ENCODE measurements at places on chromosomes 11 and 22. TPM values are rescaled to one million over a fixed set of nuclear protein-coding genes. Genes with fewer than 3 reads are reported as not detected.
A peak's percentile ranks its signal among the peaks of the same experiment; 100 is the strongest.

- DNase-seq: no peak
Observed at GRCh38 chr11:72972496-72973128, 158.4 kb downstream of the ATG16L2 start.

DNA sequence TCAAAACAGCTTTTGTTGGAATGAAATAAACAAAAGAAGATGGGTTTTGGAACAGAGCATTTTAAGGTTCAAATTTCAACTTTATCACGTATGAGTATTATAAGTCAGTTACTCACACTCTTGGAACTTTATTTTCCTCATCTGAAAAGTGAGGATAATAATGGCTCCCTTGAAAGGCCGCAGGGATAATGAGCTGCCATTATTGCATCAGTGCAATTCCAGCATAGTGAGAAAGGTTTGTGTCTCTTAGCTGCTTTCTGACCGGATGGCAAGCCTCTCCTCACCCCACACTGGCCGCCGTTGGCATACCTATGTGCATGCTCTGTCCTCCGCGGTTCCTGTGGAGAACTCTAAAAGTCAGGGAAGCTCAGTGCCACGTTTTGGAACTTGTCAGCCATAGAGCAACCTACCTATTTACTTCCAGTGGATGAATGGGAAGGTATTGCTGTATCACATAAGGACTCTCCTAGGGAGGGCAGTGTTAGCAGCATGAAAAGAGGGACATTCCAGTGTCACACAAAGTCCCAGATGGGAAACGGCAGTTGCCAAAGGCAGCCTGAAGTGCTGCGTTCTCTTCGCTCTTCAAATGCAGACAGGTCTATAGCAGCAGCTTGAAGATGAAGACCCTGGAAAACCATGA lies 368.9 kb downstream of the NTM start:
- no peak for DNase-seq

DNA sequence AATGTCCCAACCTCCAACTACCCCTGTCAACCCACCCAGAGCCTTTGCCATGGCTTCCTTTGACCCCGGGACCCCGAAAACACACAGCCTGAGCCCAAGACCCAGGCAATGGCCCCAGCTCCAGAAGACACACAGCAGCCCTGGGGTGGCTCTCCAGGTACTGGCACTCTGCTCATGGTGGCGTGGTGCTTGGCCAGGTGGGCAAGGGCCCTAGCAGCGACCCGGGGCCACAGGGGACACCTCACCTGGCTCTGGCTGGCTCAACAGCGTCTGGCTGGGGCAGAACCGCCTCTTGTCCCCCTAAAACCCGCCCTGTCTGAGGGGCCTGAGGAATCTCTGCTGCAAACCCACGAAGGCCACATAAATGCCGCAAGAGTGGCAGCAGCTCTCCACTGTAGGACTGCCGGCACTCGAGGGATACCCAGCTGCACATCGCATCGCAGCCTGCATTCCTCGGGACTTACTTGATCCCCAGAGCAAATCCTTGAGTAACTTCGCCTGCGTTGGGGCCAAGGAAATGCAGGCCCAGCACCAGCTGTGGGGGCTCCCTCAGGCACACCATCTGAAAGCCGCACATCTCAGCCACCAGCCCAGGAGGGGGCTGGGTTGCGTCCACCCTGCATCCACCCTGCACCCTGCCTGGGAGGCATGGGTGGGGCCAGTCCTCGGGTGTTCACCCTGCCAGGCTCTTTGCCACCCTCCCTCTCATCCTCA lies 23.1 kb upstream of the GNB1L start:
- DNase-seq: peak; percentile 64

SCN3B gene
- 0.72 TPM for total RNA-seq

JAML gene
- 2.1 TPM for total RNA-seq

SLC22A25 gene
- total RNA-seq: not detected

DNA sequence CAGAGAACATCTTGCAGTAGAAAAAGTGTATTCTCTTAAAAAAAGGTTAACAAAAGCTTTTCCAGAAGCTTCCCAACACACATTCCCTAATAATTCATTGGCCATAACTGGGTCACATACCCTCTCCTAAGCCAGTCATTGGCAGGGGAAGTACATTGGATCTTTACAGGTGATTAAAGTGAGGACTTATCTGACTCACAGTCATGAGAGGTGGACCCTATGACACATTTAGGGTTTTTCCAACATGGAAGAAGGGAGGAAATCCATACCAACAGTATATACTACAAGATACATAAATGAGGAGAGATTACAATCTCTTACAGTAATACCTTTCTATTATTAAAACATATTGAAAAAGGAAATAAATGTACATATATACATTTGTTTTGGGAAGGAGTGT lies 72.2 kb downstream of the CCDC73 start:
- DNase-seq: no peak

GRCh38 chr22:42077486-42078125 lies 1.9 kb upstream of the SMDT1 start:
- DNase-seq: peak; percentile 77

IL17REL gene
- total RNA-seq: not detected

DNA sequence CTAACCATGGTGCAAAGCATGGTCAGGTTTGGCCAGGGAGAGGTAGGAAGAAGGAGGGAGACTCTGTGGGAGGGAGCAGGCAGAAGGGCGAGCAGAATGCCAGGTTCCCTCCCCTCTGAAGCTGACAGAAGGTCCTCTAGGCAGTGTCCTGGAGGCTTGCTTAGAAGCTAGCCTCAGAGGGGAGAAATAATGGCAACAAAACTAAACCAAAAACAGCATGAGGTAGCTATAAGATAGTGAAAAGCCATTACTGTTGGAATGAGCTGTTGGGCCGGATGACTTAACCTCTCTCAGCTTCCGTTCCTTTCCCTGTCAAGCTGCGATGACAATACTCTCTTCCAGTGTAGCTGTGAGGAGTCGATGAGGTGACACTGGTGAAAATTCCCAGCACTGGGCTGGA lies 36.6 kb downstream of the RASSF10 start:
- DNase-seq: no peak

DNA sequence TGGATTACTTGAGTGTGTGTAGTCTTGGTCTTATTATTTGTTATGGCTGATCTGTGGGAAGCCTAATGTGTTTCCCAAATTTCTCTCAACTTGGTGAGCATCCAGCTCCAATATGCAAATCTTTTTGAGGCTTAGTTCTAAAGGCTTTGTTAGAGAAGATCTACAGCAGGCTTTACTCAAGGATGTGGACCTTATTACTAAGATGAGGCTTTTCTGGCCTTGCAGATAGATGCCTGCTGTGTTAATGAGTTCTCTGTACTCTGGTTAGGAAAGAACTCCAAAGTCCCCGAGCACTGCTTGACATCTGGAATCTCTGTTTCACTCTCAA lies 24.1 kb downstream of the MYEOV start:
- DNase-seq: no peak

- DNase-seq: peak; percentile 96
Observed at GRCh38 chr11:65416341-65416824, 6.2 kb upstream of the NEAT1 start.

C11orf86 gene
- total RNA-seq: not detected

DNA sequence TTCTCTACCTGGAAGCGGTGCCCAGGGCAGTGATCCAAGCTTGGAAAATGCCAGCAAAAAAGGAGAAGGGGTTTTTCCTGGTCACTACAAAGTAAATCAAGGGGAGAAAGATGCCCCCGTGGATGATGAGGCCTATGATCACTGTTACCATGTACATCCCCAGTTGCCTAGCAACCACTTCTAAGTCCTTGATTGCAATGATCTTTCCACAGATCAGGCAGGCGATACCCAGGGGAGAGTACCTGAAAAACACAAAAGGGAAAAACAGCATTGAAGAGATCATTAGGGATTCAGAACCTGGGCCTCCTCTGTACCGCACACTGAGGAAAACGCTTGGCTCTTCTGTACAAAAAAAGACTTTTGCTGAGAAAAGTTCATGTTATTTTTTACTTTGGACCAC lies 127.1 kb downstream of the SLC1A2 start:
- DNase-seq: no peak

- DNase-seq: no peak
Observed at GRCh38 chr11:28488336-28488735, 380.1 kb downstream of the METTL15 start.

- DNase-seq: no peak
Observed at GRCh38 chr11:129655247-129655832, 160.3 kb upstream of the TMEM45B start.

- DNase-seq: no peak
Observed at GRCh38 chr11:72100462-72100861, 2.6 kb downstream of the LAMTOR1 start.

TECTA gene
- 0.19 TPM for total RNA-seq

DNA sequence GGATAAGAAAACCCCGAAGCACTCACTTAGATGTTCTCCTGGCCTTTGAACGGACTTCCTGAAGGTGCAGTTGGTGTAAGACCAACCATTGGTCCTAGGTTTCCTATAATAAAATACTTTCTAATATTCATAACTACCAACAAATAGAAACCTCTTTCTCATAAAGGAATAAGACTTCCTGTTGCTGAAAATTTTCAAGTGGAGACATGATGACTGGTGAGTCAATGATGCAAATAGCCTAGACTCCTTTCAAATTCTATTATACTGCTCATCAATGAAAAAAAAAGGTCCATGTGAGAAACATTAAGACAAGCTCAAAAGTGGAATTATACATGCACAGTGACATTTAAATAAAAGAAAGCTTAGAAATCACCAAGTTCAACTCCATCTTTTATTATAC lies 862.8 kb downstream of the FAM181B start:
- DNase-seq: no peak

GLB1L2 gene
- 11.5 TPM for total RNA-seq

- no peak for DNase-seq
Observed at GRCh38 chr11:8650401-8650990, 32.0 kb downstream of the TRIM66 start.

KDM4E gene
- not detected for total RNA-seq

- DNase-seq: peak; percentile 74
Observed at GRCh38 chr11:120129570-120129969, 8.3 kb downstream of the TRIM29 start.

KRTAP5-10 gene
- total RNA-seq: 3.9 TPM

DNA sequence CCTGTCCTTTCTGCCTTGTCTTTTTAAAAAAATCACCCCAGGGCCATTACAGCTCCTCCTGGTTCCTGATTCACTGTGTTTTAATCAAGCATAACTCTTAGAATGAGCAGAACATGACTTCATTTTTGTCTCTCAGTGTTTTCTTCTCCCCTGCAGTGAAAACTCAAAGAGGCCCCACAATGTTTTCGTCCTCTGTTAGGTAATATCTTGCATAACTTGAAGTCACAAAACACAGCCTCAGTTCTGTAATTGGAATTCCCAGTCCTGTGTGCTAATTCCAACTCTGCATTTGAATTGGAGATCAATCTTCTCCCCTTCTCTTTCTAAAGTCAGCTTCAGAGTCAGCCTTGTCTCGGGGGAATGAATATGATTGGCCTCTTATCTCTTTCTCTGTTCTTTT lies 186.5 kb upstream of the NAV2 start:
- no peak for DNase-seq

AKIP1 gene
- 15.7 TPM for total RNA-seq

CCDC73 gene
- not detected for total RNA-seq

TMPRSS6 gene
- 1.5 TPM for total RNA-seq

MS4A15 gene
- not detected for total RNA-seq

TMEM151A gene
- total RNA-seq: not detected

DNA sequence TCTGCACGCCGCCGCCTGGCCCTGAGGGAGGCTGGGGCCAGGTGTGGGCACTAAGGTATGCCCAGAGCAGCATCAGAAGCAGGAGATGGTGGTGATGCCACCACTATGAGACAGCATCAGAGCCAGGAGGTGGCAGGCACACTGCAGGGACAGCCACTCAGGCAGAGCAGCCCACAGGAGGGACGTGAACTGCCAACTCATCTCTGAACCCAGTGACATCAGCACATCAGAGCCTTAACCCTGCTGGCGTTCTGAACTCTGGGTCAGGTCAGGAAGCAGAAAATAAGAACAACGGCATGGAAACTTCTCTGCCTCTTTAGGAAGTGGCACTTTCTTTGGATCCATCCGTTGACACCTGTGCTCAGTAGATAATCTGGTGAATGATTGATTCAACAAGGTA lies 14.7 kb upstream of the IFT27 start:
- DNase-seq: no peak

All from suprapubic skin (tissue), 4 donors.